Stimulated activated naive CD8-positive, alpha-beta T cell treated with anti-CD3 and anti-CD28 coated beads, Interleukin-15, Interleukin-2, amounts not matched to agents 100 U/mL and 50 U/mL, for 24 hours (primary cell): ENCODE measurements at places on chromosomes 4 and X.

GRCh38 chr4:110640576-110640975, 17.7 kb upstream of the PITX2 start:
- no peak for DNase-seq

DNA sequence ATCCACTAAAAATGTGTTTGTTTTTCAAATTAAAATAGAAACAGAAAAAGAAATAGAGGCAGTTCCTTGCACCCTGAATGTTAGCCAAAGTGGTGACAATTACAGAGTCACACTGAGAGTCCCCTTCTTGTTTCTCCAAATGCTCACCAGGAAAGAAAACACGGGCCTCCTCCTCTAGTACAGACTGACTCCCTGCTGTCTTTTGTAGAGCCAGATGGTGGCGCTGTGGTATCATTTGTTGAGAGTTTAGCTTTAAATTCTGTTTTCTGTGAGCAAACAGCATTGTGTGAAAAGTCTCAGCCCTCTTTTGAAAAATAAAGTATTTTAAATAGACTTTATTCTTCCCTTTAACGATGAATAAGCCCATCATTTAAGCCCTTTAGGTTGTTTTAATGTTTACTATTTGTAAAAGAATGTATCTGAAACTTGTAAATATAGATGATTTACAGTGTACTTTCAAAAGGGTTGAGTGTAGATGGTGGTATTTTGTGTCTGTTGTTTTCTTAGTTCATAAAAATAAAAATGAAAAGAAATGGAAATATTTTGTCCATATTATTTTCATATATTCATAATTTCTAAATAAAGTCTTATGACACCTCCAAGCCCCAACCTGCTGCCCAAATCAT, 36.9 kb upstream of the ATOH1 start:
- peak; percentile 42 for DNase-seq

GRCh38 chr4:160265014-160265413, 1162.1 kb downstream of the RAPGEF2 start:
- no peak for DNase-seq

- DNase-seq: no peak
These were observed 160.0 kb downstream of the SMIM20 start for GRCh38 chr4:26073886-26074560.

DNA sequence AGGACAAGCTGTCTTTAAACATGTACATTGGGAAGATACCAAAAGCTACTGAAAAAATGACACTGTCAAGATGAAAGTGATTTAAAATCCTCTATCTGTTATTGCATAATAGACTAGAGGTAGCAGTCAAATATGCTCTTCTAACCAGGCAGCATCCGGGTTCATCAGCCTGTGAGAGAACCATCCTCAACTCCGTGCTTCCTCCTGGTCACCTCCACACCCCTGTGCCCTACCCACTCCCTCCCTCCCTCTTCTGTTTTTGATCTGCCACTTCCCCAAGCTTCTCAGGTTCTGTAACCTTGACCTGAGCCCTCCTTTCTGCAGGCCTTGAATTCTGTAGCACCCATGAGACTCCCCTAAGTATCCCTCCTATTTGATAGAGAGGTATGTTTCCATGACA, 5.9 kb downstream of the NOX1 start:
- DNase-seq: no peak

DNA sequence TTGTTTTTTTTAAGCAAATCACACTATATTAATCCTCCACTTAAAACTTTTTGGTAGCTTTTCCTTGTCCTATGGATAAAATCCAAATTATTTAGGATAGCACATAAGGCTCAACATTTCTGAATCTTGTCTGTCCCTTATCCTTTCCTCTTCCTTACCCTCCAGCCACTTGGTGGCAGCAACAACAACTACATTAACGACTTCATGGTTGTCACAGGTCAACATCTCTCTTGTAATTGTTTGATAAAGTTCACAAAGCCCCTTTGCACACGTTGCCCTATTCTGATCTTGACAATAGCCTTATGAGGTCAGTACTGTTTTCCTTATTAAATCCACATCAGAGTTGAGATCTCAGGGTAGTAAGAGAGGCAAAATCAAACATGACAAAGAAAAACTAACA, 269.0 kb upstream of the PABPC4L start:
- no peak for DNase-seq

DNA sequence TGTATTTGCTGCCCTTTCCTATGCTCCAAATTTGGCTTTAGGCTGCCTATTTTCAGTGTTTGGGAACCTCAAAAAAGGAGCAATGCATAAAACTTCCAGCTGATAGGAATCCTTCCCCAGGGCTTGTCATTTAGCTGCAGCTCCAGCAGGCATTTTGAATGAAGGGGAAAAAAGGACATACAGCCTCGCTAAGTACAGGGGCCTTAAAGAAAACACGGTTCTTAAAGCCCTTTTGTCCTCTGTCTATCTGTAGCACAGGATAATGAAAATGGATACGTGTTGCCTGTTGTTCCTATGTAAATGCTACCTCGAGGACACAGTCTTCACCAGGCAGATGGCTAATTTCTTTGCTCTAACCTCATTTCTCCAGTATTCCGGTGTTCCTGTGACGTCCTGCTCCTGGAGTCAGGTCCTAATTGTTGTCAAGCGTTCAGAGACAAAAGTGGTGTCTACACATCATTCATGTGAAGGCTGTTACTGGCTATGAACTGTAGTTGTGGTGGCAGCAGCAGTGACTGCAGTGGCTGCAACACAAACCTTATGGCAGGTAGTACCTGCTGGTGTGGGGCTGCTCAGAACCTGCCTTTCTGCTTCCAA, 117.4 kb downstream of the MGST2 start:
- DNase-seq: no peak

DNA sequence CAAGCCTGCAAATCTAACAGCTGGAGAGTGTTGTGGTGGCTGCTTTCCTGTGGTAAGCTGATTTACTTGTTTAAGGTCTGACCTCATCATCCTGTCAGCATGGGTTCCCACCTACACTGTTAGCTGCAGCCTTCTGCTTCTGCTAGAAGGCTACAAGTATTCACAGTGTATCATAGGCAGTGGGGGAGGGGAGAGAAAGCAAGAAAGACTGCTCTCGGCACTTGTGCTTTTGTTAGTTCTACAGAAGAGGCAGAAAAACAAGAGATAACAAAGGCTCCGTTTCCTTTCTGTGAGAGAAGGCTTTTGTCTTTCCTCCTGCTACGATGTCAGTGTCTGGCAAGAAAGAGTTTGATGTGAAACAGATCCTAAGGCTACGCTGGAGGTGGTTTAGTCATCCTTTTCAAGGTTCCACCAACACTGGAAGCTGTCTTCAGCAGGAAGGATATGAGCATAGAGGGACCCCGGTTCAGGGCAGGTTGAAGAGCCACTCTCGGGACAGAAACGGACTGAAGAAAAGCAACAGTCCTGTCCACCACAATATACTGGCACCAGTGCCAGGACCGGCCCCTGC, at the start of gene KLHL4:
KLHL4 (plus strand) TSS at position 232 of the 571 bp plus-strand sequence; CDS start at position 324, 92 bp downstream.
- no peak for DNase-seq

DNA sequence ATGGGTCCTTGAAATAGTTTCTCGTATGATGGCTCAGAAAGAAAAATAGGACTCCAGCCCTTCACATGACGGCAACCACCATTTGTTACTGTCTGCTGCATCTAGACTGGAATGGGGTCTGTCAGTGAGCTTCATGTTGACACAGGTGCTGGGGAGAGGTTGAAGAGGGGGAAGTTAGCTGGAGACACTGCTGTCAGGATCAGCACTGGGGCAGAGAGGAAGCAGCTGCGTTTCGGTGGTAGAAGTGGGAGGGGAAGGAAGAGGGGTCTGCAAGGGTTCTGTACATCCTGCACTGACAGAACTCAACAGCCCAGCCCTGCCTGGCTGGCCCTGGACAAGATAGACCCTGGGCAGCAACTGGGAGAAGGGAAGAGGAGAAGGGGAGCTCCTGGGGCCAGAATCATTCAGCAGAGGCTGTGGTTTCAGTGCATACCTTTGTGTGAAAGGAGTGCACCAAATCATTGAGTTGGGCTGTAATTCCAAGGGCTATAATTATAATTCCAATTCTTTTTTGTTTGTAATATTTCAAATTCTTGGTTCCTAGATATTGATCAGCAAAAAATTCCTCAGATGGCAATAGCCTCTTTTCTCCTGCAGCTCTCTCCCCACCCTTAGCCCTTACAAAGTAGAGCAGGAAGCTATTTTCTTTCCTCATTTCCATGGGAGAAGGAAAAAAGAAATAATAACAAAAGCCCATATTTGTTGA, 119.4 kb upstream of the C1GALT1C1 start:
- DNase-seq: no peak

DNA sequence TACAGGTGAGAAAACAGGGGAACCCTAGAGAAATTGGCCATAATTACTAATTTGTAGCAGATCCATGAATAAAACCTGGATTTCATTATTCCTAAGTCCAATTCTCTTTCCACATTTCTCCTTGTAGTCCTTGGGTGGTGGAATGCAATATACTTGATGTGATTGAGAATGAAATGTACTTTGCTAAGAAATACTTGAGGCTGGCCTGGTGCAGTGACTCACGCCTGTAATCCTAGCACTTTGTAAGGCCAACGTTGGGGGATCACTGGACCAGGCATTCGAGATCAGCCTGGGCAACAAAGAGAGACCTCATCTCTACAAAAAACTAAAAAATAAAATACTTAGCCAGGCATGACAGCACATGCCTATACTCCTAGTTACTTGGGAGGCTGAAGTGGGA, 15.9 kb downstream of the TMEM184C start:
- DNase-seq: no peak

DNA sequence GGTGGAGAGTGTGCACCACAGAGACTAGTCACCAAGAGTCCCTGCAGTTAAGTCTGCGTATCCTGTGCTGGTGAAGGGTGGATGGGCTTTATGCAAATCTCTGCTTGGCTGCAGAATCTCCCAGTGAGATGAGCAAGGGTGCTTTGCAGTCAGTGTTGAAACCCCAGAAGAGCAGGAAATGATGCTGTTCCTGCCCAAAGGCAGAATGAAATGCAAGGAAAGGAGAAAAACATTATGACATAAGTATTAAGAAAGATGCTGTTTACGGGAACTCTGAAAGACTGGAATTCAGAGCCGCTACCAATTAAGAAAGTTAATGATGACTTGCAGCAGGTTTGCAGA, 25.4 kb upstream of the ACSL1 start:
- DNase-seq: peak; percentile 20

- no peak for DNase-seq
These were observed 49.4 kb downstream of the USP38 start for GRCh38 chr4:143234153-143234552.

DNA sequence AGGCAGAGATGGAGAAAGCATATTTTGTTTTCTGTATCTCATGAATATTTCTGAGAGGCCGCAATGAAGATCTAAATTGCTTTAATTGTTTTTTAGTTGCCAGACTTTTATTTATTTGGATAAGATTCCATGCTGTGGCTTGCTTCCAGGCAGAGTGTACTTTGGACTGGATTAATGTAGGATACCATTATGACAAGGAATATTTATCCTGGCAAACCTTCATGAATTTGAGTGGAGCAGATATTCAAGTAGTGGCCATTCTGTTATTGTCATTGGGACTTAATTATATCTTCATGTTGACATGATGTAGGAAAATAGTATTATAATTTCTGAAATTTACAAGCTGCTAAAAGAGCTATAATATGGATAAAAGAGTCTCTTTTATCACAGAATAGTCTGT, 182.9 kb downstream of the C4orf33 start:
- no peak for DNase-seq

GRCh38 chrX:100643956-100644860, at the start of gene SRPX2:
Gene SRPX2, plus strand, starts transcription at chrX:100644199. Its CDS starts 2,124 bp downstream, at chrX:100646323.
- no peak for DNase-seq

- no peak for DNase-seq
These were observed 361.8 kb upstream of the GALNT7 start for GRCh38 chr4:172806841-172807240.

- DNase-seq: no peak
These were observed 71.1 kb upstream of the SCOC start for GRCh38 chr4:140302151-140302859.

DNA sequence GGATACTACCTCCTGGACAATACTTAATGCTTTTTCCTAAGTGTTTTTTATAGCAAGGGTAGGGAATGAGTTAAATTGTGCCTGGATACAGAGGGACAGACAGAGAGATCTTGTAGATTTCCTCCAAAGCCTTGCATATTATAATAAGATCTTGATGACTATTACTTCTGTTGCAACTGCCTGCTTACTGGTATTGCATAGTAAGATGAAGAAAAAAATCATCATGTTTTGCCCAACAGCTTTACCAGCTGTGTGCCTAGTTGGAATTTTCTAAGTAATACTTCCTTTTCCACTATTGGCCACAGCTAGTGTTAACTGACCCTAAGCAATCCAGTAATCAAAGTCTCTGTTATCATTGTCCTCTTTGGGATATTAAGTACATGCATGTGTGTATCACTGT, 139.0 kb downstream of the DCK start:
- no peak for DNase-seq

- DNase-seq: no peak
These were observed 160.3 kb downstream of the SHOX start for GRCh38 chrX:790783-791360.

- DNase-seq: no peak
These were observed 17.5 kb upstream of the SH3KBP1 start for GRCh38 chrX:19904778-19905367.

DNA sequence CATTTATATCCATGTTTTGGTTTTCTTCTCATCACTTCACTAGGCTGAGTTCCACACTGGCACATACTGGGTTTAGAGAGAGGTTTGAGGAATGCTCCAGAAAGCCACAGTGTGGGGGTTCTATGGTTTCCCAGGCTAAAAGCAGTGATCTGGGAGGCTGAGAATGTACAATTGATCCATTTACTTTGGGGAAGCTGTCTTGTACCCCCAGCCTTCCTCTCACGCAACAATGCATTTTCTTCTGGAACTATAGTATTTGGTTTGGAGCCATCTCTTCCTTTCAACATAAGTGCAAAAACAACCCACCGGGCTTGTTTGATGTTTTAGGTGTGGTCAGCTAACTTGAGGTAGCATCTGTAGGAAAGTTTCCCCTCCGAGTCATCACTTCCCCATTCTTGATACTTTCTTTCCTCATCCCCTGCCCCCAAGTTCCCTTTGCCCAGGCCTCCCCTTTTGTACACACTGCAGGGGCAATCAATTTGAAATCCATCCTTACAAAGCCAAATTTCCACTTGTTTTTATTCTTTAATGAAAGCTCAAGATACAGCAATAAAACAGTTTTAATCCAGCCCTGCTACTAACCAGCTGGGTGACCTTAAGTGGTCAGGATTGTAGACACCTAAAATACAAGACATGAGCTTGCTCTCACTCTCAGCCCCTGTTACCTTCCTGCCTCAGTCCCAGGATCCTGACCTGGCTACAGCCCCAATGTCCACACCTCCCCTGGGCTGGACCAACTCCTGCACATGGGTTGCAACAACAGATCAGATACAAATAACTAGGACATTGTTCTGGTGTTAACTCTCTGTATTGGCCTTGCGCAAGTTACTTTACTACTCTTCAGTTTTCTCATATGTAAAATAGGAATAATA, 109.2 kb downstream of the FHDC1 start:
- DNase-seq: no peak
